ENCODE measurements at places on chromosomes 2 and 18. TPM values are rescaled to one million over a fixed set of nuclear protein-coding genes. Genes with fewer than 3 reads are reported as not detected.

- DNase-seq = no peak
Measured at GRCh38 chr2:161362568-161363166, 53.4 kb upstream of the TBR1 start.

DNA sequence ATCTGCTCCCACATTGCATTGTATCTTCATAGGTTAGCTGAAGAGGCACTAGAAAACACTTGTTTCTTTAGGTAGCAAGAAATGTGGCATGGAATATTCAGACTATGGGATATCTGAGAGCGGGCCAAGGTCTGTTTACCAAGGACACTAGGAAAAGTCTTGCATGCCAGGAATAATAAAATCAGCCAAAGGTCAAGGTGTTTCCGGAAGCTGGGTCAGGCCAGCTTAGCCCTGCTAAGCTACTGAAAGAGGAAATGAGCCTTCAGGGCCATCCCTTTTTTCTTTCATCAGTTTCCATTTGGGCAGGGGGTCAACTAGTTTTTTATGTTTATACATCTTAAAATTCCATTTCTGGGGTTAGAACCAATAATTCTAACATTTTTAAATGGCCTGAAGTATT, 101.1 kb downstream of the DPP4 start:
- DNase-seq = no peak

DNA sequence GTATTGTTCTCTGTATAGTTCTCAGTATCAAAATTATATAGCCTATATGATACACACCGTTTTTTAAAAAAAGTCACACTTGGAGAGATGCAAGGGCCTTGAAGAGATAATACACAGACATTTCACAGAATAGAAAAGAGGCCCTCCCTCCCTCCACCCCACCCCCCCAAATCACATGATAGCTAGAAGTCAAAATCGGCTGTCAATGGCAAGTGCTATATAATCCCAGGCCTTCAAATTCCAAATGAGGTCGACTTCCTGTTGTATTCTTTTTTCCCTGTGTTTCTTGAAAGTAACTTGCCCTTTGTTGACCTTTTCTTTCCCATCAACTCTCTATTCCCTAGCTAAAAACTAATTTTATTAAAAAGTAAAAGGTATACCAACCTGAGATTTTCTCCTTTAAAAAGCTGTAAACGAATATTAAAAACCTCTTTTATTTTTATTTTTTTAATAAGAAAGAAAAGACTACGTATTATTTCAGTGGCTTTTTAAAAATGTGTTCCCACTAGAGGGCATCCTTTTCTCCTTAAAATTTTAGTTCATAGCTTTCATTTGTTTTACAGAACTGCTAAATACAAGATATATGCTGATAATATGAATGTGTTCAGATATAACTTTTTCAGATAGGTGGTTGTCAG, 46.6 kb downstream of the KCMF1 start:
- DNase-seq = no peak

- DNase-seq = no peak
Measured at GRCh38 chr2:207676827-207677354, 34.5 kb upstream of the CCNYL1 start.

DNA sequence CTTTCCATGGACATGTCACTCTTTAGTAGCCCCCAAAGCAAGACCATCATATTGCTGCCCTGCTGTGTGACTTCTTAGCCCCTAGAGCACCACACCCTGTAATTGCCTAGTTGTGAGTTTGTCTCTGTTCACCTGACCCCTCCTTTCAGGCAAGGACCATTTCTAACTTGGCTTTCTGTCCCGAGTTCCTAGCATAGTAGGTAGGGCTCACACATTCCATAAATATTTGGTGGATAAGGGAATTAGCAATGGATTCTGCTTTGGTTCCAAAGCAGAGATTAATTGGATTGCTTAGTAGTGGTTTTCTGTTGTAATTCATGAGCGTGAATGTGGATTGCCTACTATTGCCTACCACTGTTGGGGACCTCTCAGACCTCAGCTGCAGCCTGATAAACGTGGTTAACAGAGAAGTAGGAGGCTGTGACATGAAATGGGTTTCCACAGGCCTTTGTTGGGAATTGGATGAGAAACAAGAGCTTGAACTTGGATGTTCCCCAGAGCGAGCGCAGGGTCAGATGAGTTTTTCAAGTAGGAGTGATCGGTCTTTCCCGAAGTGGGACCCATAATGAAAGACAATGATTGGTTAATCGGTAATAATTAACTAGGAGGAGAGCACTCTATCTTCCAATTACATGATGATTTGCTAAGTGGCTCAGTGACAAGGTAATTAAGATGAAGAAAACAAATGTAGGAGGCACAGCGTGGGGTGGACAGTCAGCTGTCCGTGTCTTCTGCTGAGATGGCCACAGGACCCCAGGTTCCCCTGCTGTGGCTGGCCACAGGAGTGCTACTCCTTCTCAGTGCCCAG, 13.4 kb upstream of the UGT1A1 start:
- DNase-seq = no peak

DNA sequence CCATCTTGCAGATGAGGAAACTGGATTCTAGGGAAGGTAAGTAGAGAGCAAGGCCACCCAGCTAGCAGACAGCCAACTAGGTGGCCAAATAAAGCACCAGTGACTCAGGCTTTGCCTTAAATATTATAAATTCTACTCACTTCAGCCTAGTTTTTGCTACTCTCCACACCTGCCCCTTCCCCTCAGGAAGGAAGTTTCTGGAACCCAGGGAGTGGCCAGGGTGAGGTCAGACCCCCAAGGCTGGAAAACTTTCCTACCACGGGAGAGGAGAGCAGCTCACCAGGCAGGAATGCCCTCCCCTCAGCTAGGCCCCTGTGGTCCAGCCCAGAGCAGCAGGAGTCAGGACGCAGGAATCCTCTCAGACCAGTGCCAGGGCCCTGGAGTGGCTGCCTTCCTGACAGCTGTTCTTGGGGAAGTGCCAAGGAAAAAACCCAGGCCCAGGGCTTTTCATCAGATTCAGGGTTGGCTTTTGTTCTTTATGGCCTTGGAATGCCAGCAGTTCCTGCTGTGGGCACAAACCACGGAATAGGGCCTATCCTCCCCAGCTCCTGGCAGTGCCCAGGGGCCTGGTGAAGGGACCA, 5.1 kb upstream of the PAX8 start:
- DNase-seq = no peak

DNA sequence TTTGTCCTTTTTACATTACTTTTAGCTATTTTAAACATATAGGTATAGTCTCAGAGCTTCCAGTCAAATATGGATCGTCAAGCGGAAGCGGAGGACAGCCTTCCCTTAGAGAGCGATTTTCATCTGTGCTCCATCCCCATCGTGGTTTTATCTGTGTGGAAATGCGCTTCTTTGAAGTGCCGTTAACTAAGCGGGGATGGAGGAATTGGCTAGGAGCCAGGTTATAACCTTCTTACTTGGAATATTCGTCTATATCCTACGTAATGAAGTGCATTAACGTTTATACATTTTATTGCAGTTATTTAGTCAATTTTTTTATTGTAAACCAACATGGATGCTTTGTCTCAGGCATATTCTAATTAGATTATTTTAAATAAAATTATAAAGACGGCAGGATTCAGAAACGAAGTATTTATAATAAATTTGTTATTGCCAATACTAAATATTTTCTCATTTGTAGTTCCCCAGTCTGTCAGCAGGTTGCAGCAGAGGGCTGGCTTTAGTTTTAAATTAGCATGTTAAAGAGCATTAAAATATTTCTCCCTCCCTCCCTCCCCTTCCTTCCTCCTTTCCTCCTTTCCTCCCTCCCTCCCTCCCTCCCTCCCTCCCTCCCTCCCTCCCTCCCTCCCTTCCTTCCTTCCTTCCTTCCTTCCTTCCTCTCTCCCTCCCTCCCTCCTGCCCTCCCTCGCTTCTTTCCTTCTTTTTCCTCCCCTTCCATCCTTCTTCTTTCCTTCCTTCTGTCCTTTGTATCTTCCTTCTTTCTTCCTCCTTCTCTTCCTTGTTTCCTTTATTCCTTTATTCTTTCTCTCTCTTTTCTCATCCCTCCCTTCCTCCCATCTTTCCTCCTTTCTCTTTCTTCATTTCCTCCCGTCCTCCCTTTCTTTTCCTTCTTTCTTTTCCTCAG, 80.6 kb upstream of the DOCK10 start:
- DNase-seq = no peak

GRCh38 chr2:38554973-38555595, 47.6 kb downstream of the HNRNPLL start:
- no peak for DNase-seq

DNA sequence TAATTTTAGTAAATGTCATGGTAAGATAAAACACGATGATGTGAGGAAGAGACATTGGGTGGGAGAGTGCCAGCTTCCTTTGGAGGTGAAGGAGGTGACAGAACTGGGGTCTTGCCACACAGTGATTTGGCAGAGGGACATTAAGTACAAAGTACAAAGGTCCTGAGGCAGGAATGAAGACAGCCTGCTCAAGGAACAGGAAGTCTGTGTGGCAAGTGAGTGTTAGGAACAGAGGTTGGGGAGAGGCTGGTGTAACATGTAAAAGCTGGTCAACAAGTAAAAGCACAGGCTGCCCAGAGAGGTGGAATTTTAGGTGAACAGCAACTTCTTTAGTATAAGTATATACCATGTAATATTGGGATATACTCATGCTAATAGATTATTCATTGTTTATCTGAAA, 73.1 kb downstream of the INPP5D start:
- no peak for DNase-seq

- DNase-seq = no peak
Measured at GRCh38 chr2:216493334-216493685, 5.3 kb upstream of the RPL37A start.

DNA sequence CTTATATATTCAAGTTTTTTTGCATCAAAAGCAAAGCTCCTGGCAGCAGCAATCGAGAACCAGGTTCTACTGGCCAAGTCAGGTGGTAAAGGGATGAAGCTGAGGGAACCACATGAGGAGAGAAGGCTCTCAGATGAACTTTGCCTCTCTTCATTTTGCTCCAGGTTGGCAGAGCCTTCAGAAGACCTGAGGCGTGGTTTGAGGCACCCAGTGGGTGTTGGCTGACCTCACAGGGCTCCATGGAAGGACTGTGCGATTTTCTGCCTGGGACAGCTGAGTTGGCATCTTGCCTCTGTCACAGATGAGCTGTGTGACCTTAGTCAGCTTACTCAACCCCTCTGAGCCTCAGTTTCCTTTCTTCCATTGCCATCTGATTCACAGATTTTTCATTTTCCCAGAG, 89.0 kb downstream of the INSIG2 start:
- DNase-seq = no peak

DNA sequence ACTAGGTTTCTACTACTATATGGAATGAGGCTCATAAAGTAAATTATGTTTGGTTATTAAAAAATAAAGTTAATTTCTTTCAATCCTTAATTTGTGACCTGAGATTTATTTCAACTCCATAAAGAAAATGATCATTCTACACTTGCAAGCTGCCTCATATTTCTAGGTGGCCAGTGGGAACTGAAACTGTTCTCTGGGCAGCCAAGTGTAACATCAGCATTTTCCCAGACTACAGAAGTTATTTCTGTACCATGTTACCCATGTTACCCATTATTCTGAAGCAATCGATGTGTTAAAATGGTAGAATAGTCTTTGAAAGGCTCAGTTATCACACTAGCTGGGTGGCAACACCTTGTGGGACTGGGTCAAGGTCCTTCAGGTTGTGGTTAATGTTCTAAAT, 139.3 kb upstream of the FBXO11 start:
- no peak for DNase-seq

GRCh38 chr18:51330148-51330547, 132.7 kb upstream of the MEX3C start:
- DNase-seq = no peak

- no peak for DNase-seq
Measured at GRCh38 chr2:216043949-216044348, 30.6 kb upstream of the MREG start.

DNA sequence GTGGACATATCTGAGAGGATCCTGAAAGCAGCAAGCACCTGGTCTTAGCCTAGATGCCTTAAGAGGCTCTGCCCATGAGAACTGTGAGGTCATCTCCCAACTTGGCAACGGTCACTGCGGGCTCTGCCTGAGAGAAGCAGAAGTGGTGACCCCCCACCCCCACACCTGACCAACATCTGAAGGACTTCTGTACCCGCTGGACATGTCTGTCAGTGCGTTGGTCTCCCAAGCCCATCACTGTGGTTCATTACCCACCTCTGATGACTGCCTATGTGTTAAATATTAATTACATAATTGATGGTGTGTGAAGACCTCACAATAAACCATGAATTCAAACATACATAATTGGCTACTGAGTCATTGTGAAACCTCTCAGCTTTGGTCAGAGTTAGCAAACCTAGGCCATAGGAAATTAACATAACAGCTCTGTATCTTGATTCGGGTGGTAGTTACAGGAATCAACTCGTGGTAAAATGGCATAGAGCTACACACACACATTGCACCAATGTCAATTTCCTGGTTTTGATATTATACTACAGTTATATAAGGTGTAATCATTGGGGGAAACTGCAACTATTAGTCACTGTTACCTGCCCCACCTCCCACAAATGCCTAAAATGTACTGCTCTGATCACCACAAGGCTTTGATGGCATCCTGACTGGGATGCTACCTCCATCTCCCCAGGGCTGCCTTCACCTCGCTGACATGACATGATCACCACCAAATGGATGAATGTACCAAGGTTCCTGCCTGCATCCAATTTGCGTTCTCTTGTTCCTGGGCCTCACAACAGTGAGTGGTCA, 4.3 kb upstream of the GALNT1 start:
- DNase-seq = no peak

DNA sequence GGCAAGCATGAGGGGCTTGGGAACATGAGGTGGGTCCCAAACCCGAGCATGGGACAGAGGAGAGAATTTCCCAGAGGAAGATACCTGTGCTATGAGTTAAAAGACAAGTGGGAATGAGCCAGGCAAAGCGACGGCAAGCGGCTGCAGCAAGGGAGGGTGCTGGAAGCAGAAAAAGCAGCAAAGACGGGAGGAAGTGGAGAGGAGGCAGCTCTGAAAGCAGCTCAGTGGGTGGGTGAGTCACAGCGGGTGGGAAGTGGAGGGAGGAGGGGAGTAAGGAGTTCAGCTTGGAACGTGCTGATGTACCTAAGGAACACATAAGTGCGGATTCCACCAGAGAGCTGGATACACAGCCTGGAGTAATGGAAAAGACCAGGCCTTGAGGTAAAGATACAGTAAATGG, 41.4 kb downstream of the THUMPD2 start:
- DNase-seq = no peak

The TMEM185B gene
- total RNA-seq = 29.1 TPM

The GPAT2 gene
- total RNA-seq = 7.3 TPM

The ARHGAP28 gene
- 16.6 TPM for total RNA-seq

The BUB1 gene
- 7.1 TPM for total RNA-seq

The ARHGEF33 gene
- total RNA-seq = 1.2 TPM

The BMP10 gene
- not detected for total RNA-seq

The AGXT gene
- total RNA-seq = not detected

The CENPA gene
- total RNA-seq = 0.99 TPM

The SAG gene
- total RNA-seq = not detected

The THSD7B gene
- total RNA-seq = 0.44 TPM

The TCF23 gene
- 0.08 TPM for total RNA-seq

All from left lung (tissue), 14 donors.